ENCODE measurements at places on chromosomes 7 and 10. TPM values are rescaled to one million over a fixed set of nuclear protein-coding genes. Genes with fewer than 3 reads are reported as not detected.

DNA sequence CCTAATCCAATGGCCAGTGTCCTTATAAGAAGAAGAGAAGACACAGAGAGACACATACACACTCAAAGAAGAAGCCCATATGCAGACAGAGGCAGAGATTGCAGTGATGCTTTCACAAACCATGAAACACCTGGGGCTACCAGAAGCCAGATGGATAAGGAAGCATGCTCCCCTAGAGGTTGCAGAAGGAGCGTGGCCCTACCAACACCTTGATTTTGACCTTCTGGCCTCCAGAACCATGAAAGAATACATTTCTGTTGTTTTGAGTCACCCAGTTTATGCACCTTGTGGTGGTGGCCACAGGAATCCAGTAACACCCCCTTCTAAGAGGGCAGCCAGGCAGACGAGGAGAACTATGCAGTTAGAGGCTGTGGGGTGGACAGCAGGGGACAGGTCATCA, 43.5 kb downstream of the AOC1 start:
- H3K27ac ChIP-seq: no peak overlapping the region
- H3K27me3 ChIP-seq: peaks cover 44% of the 10 kb centered on the region
- H3K4me3 ChIP-seq: no peak overlapping the region
- ATAC-seq: no peak

DNA sequence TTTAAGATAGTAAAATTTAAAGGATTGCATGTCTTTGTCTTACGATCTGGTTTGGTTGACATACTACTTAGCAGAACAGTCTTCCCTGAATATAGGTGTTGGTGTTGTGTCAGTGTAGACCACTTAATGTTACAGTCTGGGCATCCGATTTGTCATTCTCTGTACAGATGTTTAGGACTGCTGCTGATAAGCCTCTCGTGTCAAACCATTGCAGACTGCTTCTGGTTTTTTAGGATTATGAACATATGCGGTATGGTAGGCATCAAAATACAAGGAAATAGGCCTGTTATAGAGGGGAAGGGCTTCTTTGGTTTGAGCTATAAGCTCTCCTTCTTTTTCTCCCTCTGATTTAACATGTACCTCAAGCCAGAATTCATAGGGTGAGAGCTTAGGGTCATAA, 7.4 kb downstream of the CYP3A43 start:
- ATAC-seq: no peak
- peaks cover 12% of the 10 kb centered on the region for H3K27me3 ChIP-seq
- H3K4me3 ChIP-seq: no peak overlapping the region
- no peaks in the 10 kb centered on the region for H3K36me3 ChIP-seq

DNA sequence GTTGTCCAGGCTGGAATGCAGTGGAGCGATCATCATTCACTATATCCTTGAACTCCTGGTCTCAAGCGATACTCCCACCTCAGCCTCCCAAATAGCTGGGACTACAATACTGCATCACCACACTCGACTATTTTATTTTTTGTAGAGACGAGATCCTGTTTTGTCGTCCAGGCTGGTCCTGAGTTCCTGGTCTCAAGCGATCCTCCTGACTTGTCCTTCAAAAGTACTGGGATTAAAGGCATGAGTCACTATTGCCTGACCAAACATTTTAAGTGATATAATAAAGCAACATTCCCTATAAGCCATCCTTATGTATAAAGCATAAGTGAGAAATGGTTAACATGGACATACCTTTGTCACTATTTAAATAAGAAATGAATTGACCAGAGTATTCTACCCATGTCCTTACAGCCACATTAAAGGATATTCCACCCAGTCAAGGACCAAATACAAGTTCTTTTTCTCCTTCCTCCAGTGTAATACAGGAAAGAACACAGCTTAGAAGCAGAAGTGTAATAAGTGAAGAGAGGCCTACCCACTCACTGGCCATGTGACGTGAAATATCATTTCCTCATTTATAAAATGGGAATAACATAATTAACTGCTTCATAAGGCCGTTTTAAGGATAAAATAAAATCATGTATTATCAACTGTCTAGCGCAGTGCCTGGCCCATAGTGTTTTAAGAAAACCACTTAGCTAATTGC, 82.0 kb downstream of the DOCK4 start:
- no peak overlapping the region for H3K4me3 ChIP-seq
- H3K4me1 ChIP-seq: no peaks in the 10 kb centered on the region
- no peaks in the 10 kb centered on the region for H3K27me3 ChIP-seq

GRCh38 chr7:92340016-92340415, 94.2 kb downstream of the ANKIB1 start:
- H3K27ac ChIP-seq: no peak overlapping the region
- H3K4me1 ChIP-seq: no peaks in the 10 kb centered on the region
- H3K27me3 ChIP-seq: no peaks in the 10 kb centered on the region
- H3K36me3 ChIP-seq: peaks cover 49% of the 10 kb centered on the region
- ATAC-seq: no peak
- no peak overlapping the region for H3K4me3 ChIP-seq

Gene OR2A42
- not detected for total RNA-seq
